Fibroblast of mammary gland (primary cell): ENCODE measurements at places on chromosomes 2 and 18.
A peak's percentile ranks its signal among the peaks of the same experiment; 100 is the strongest.

GRCh38 chr2:113009622-113010021, 4.4 kb downstream of the IL36A start:
- no peak for DNase-seq

DNA sequence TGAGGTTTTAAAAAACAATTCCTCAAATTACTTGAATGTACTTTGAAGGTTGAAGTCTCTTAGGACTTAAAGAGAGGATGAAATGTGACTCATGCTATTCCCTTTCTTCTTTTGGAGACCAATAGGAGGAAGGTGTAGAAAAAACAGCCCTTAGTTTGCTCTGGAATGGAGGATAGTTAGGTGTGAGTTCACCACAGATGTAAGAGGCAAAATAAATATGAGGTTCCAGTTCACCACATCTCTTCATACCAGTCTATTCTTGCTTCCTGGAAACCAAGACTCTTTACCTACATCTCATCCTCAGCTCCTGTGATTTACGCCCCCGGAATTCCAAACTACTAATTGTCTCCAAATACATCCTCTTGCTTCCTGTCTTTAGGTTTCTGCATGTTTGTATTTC, 77.5 kb upstream of the TTC21B start:
- DNase-seq: peak; percentile 63

GRCh38 chr2:201860636-201861066, 54.3 kb downstream of the CDK15 start:
- DNase-seq: peak; percentile 86

DNA sequence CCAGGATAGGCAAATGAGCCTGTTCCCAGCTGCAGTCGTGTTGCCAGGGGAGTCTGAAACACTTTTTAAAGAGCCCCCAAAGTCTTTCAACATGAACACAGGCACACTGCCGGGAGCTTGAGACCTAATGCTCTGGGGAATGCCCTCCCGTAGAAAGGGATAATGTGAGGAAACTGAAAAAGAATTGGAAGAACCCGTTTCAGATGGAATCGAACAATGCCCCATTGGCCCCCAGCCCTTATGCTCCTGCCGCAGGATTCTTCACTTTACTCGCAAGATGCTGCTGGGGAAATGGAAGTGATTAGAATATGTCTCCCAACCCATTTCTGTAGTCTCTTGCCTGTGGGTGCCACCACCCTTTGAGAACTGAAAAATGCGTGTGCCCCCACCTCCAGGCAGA, 136.3 kb upstream of the GATA6 start:
- no peak for DNase-seq

- peak; percentile 55 for DNase-seq
Observed at GRCh38 chr2:201622306-201622970, 20.9 kb downstream of the TMEM237 start.

DNA sequence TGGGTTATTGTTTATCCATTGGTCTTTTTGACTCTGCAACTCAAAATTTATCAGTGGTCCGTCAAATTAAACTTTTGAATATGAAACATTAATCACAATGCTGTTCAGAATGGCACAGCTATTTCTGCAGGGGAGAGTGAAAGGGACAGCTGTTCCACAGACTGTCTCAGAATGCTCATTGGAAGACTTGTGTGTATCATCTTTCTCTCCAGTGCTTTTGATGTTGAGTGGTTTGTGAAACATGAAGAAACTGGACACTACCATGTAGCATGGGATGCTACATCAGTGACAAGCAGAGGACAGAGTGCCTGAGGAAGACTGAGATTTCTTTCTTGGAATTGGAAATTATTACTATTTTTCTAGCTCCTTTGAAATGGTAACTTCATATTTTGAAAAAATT, 115.7 kb downstream of the PLCL1 start:
- no peak for DNase-seq

- no peak for DNase-seq
Observed at GRCh38 chr18:26502823-26503222, 45.5 kb downstream of the KCTD1 start.

DNA sequence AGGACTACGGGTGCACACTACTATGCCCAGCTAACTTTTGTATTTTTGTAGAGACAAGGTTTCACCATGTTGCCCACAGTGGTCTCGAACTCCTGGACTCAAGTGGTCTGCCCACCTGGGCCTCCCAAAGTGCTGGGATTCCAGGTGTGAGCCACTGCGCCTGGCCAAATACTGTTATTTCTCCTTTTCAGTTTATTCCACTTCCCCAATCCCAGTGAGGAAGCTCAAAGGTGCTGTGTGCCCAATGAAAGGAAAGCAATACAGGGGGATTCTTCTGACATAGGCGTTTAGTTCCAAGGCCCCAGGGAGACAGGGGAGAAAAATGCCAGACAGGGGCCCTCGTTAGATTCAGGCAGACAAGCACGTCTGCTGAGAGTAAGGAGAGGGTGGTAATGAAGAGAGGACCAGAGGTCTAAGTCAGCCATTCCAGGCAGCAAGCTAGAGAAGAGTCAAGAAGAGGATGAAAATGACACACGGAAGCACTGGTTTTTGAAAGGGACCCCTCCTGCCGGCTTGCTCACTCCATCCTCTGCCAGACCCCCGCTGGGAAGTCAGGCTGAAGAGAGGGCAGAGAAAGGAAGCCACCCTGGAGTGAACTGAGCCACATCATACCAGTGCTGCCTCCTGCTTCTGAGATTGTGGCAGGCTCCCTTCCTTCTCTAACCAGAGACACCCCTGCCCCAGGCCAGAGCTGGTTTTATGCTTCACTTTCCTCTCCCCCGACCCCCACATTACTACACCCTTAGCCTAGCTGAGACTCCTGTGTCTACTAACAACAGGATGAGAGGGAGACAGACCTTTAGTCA, 6.7 kb downstream of the INO80C start:
- DNase-seq: no peak

DNA sequence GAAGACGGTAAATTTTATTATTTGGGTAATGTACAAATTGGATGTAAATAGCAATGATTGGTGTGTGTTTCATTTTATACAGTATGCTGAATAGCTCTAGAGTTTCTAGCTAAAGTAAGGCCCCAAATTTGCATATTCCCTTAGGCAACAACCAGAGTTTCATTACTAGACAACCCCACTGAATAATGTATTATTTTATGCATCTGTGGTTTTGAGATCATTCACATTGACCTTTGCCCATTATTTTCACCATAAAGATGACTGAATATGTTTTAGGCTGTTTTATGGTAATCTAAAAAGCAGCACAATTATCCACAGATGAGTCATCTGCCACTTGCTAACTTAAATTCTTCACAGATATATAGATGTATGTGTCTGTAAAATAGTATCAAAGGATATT, 44.5 kb upstream of the C2orf74 start:
- DNase-seq: peak; percentile 19

DNA sequence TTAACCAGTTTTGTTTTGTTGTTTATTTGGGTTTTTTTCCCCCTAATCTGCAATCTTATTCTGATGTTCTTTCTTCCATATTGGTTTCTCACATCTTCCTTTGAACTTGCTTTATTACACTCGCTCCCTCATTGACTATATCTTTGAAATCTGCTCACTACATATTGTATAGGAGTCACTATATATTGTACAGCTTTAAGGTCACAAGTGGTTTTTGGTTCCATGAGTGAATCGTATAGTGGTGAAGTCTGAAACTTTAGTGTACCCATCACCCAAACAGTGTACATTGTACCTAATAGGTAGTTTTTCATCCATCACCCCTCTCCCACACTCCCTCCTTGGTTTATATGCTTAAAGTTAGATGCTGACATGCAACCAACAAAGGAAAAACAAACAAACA, 11.3 kb upstream of the BZW1 start:
- no peak for DNase-seq

DNA sequence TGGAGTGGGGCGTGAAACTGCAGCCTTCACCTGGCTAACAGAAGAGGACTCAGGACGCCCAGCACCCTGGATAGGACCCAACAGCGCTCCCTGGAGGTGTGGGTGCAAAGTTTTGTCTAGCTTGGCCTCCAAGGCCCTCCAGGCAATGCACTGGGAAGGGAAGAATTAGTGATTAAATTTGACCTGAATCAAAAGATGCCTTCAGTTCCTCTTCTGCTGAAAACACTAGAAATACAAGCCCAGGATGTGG, 779 bp upstream of the TRIB2 start:
- peak; percentile 74 for DNase-seq

DNA sequence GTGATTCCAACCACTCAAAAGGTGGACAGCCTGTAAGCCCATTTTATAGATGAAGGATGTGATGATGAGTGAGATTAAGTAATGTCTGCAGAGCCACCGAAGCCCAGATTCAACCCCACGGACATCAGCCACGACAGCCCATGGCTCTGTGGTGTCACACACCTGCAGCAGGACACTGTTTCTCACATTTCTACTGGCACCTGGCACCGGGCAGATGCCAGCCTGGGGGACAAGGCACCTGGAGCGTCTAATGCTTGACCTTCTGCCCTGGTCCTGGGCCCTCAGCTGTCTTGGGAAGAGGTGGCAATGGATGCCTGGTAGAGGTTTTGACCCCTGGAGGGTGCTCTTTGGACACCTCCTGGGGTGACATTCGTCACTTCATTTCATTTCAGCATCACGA, 176.3 kb downstream of the ANAPC1 start:
- DNase-seq: no peak

DNA sequence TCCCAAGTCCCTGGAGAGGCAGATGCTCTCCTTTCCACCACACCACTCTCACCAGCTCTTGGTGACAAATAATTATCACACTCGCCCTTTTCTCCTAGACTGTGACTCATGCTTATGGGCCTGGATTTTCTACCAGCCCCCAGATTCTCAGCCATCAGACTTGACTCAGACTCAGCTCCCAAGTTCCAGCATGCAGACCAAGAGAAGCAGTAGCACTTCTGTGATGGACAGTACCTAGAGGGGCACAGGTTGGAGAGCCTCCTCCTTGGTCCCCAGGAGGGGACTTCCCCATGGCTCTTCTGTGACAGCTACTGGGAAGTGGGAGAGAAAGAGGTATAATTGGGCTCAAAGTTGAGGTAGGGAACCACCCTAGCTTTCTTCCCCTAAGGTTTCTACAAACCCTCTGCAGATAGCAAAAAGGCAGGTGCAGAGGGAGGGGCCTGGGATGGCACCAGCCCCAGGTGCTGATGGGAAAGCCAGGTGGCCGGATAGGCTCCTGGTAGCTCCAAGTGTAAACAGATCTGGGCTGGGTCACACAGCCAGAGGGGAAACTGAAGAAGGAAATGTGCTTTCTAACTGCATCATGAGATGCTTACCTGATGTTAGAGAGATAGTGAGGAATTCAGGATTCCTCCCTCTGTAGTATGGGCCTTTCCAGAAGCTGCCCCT, 4.1 kb downstream of the TCF23 start:
- DNase-seq: peak; percentile 55

DNA sequence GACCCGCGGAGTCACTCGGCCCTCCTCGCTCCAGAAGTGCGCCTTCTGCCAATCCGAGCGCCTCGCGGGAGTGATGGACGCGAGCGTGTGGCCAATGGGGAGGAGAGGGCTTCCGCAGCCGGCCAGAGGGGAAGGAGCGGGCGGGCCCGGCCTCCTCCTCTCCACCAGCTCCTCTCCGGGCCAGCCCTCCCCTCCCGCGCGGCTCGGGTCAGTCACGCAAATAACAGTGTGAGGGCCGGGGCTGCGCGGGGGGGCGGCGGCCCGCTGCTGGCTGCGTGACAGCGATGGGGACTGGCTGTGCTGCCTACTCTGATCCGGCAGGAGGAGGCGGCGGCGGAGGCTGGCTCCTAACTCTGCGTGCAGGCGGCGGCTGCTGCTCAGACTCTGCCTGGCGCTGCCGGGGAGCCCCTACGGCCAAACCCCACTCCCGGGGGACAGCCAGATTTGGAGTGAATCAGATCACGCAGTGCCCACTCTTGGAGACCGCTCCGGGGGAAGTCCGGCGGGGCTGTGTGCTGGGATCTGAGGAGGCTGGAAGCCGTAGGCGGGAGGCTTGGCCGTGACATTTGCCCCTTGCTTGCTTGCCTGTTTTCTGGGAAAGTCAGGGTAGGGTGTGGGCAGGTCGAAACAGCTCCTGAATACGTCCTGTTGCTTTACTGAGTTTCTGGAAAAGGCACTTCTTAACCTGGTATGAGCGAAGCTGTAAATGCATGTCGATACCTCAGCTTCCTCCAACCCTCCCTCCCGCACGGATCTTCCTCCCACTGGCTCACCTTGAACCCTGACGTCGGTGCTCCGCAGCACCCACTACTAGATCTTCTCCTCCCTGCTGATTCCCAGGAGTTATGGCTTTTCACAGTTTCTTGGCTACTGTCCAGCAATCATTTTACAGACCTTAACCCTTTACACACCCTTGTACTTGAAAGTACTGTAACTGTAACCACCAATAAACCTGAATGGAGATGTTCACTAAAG, 97.9 kb upstream of the SERTAD2 start:
- DNase-seq: no peak

DNA sequence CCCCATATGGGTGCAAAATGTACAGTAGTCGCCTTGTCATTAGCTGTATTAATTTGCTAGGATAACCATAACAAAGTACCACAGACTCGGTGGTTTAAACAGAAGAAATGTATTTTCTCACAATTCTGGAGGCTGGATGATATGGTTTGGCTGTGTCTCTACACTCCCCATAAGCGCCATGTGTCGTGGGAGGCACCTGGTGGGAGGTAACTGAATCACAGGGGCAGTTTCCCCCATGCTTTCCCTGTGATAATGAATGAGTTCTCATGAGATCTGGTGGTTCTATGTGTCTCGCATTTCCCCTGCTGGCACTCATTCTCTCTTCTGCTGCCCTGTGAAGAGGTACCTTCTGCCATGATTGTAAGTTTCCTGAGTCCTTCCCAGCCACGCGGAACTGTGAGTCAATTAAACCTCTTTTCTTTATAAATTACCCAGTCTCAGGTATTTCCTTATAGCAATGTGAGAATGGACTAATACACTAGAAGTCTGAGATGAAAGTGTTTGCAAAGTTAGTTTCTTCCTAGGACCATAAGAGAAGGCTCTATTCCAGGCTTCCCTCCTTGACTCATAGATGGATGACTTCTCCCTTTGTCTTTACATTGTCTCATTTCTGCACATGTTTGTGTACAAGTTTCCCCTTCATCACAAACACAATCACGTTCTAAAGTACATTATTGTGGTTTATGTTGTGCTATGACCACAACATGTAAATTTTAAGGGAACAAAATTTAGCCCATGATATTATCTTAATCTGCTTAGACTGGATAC, 1442.6 kb downstream of the SUCLG1 start:
- no peak for DNase-seq

DNA sequence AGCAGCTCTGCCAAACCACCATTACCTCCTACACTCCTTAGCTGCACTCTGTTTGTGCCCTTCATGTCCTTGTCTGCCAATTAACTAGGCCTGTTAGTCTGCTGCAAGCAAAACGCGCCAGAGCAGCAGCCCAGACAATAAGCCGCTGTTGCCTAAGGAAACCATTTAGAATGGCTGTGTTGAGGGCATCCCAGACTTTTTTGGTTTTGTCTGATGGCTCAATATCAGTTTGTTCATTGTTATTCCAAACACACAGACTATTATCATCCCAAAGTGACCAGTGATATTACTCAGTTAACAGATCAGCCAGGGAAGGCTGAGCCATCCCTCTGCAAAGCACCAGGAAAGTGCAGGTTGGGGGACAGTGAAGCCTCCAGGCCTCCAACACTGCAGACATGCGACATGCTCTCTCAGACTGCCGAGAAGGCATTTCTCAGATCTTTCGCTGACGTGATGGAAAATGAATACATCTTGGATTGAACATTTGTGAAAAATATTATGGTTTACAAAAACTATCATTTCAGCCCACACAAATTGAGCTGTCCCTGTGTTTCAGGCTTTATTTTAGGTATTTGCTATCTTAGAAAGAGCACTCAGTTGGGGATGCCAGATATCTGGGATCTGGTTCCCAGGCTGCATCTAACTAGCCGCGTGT, 182.0 kb upstream of the HNRNPA3 start:
- DNase-seq: no peak

- no peak for DNase-seq
Observed at GRCh38 chr2:189225032-189225431, 45.5 kb upstream of the COL5A2 start.

GRCh38 chr2:23367760-23368159, 17.2 kb upstream of the KLHL29 start:
- peak; percentile 57 for DNase-seq
